ENCODE measurements at places on chromosomes 6 and 20. TPM values are rescaled to one million over a fixed set of nuclear protein-coding genes. Genes with fewer than 3 reads are reported as not detected.
A peak's percentile ranks its signal among the peaks of the same experiment; 100 is the strongest.

DNA sequence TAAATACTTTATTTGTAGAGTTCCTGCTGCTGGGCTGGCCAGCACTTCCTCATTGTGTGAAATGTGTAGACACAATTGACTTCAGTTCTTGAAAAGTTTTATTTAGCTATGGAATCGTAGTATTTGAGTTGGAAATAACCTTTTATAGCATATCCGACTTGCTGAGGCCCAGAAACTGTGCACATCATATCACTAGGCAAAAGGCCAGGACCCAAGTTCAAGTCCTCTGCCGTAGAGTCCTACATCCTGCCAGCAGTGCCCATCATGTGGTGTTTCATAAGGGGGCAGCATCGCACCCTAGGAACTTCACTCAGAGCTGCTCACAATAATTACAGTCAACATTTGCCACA lies 207.7 kb upstream of the SNX9 start:
- no peak for DNase-seq

The ZSCAN31 gene
- 5.8 TPM for total RNA-seq

- DNase-seq: no peak
Observed at GRCh38 chr6:25136854-25137253, 142.3 kb upstream of the CARMIL1 start.

- peak; percentile 9 for DNase-seq
Observed at GRCh38 chr6:116941727-116942126, 64.7 kb downstream of the RFX6 start.

DNA sequence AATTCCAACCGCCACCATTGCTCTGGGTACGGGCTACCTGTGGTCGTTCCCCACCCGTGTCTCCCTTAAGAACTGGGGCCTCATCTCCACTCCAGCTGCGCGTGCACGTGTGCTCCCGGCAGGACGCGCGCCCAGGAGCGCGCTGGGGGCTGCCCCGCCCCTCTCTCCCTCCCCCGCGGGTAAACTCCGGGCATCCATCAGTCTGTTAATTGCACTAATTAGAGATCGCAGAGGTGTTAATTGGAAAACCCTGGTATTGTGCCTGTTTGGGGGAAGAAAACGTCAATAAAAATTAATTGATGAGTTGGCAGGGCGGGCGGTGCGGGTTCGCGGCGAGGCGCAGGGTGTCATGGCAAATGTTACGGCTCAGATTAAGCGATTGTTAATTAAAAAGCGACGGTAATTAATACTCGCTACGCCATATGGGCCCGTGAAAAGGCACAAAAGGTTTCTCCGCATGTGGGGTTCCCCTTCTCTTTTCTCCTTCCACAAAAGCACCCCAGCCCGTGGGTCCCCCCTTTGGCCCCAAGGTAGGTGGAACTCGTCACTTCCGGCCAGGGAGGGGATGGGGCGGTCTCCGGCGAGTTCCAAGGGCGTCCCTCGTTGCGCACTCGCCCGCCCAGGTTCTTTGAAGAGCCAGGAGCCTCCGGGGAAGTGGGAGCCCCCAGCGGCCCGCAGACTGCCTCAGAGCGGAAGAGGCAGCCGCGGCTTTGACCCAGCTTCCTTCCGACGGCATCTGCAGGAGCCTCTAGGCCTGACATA lies 14.4 kb downstream of the FOXP4 start:
- peak; percentile 94 for DNase-seq

DNA sequence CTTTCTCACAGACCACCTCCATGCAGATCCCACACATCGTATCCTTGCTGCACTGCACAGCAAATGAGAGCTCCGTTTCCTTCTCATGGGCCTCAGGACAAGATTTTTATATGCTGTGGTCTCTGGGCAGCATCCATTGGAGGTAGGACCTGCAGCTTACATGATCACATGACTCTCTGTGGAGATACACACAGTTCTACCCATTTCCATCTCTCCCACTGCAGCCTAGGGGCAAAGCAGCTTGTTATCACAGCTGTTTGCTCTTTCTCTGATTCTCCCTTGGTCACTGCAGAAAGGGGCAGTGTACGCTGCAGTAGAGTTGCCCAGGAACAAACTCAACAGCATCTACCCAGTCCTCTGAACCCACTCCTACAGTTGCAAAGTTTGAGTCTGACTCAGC lies 48.9 kb downstream of the ZNF334 start:
- DNase-seq: no peak

GRCh38 chr6:108710030-108710429 lies 138.2 kb upstream of the ARMC2 start:
- DNase-seq: no peak

The PPIL6 gene
- total RNA-seq: not detected

DNA sequence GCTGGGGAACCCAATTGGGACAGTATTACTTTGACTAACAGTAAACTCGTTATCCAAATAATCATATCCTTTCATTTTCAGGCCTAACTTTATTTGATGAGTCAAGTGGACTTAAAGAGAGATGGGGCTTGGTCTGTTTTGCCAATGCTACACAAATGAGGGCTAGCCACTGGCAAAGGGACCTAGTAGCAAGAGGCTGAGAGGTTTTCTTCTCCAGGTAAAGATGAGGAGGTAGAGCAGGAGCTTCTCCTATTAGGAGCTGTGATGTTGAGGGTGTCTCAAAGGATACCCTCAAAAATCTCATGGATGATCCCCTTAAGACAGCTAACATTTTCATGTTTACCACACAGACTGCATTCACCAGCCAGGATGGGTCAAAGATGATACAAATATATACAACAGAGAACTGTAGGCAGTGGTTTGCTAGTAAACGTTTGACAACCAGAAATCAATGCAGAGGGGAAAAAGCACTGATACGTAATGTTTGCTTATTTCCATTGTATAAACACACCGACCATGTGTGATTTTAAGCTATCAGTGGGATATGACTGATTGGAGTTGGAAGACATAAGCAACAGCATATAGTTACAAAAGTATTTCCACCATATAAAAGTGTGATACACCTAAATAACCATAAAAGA lies 153.3 kb downstream of the IBTK start:
- no peak for DNase-seq

GRCh38 chr6:105755885-105756284 lies 330.3 kb upstream of the PRDM1 start:
- no peak for DNase-seq

DNA sequence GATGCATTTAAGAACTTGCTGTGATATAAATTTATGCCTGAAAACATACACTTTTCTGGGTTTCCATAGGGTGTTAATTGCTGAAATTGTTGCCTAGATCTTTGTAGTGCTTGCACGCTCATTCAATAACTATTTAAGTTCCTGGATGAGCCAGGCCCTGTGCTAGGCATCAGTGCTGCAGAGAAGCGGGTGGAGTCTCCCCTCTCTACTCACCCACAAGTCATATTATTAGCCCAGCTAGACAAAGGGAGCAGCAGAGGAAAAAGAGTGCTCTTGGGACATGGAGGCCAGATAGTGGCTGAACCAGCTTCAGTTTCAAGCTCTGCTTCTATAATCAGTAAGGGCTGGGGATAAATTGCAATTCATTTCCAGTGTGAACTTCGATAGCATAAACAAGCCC lies 329.1 kb downstream of the TFAP2B start:
- DNase-seq: no peak

DNA sequence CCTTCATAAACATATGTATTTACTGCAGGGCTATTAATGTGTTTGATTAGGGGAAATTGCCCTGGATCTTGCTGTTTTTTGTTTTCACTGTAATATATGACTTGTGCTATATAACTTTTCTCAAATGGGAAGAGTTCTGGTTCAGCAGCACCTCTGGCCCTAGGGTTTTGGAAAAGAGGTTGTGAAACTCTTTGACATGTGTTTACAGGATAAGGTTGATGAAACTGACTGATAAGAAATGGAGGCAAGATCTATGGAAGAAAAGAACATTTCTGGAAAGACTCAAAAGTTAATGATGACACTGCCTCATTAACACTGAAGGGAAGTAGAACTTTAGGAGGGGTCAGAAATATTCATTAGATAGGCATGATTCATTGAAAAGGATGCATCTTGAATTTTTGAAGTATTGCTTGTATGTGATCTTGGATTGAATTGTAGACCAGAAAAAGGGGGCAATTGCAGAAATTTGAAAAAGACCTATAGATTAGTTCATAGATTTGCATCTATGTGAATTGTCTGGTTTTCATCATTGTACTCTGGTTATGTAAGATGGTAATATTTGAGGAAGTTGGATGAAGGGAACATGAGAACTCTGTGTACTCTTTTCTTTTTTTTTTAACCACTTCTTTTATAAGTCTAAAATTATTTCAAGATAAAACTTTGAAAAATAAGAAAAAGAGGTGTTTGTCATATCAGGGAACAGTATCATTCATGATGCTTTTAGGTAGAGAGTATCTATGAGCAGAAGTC lies 54.0 kb downstream of the UTRN start:
- DNase-seq: no peak

The KIF25 gene
- total RNA-seq: 0.15 TPM

GRCh38 chr6:108727966-108728730 lies 120.1 kb upstream of the ARMC2 start:
- DNase-seq: no peak

- peak; percentile 81 for DNase-seq
Observed at GRCh38 chr6:7108196-7108963, 619 bp downstream of the RREB1 start.

The HBS1L gene
- 139 TPM for total RNA-seq

GRCh38 chr20:1373614-1374013 lies 19.2 kb downstream of the FKBP1A start:
- DNase-seq: no peak

DNA sequence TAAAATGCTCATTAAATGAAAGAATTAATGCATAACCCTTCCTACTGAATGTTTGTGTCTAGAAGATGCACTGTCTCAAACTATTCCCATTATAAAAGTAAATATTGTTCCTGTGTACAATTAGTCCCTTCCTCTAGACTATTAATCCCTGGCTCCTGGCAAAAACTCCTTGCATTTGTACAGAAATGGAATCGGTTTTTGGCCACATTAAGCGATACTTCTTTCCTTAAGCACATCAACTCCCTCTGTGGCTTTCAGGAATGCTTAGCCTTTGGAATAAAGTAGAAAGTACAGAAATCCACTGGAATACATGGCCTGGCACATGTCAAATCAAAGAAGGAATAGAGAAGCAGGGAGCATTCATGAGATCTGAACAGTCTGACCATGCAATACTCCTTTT lies 179.8 kb downstream of the GMPR start:
- no peak for DNase-seq

DNA sequence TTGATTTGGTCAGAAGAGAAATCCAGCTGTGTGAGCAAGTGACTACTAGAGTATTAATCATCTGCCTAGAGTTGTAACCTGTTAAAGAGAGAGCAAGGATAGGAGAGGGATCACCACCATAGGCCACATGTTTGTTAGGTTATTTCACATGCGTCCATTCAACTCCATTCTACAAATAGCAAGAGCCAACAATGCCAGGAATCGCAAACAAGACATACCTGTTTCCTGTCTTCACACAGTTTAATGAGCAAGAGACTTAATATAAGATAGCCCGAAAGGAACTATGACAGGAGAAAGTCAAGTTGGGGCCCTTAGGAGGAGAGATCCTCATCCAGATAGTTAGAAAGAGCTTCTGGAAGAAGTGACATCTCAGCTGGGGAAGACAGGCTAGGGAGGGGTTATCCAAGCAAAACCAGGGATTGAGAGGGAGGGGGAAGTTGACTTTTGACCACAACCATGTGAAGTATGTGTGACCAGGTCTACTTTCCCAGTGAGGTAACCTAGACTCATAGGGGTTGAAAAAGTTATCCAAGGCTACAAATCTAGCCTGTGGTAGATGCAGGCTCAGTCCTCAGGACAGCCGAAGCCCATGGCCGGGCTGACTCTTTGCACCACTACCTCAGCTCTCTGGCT lies 147.4 kb downstream of the ALDH8A1 start:
- no peak for DNase-seq

The ANKRD60 gene
- total RNA-seq: not detected

DNA sequence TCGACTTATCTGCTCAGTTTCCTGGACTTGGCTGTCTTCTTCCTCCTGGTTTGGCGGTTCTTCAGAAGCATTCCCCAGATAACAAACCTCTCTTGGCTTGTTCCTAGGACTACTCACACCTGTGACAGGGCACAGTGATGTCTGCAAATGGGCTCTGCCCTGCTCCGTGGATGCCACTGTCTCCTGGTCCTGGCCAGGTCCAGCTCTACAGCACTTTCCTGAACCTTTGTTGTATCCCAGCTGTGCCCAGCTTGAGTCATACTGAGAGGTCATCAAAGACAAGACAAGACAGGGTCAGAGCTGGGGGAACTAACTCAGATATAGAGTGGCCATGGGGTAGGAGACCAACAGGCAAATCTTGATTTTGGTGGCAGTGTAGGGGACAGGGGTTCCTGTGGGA lies 102.7 kb upstream of the SLC22A23 start:
- DNase-seq: no peak

The OPN5 gene
- total RNA-seq: not detected

DNA sequence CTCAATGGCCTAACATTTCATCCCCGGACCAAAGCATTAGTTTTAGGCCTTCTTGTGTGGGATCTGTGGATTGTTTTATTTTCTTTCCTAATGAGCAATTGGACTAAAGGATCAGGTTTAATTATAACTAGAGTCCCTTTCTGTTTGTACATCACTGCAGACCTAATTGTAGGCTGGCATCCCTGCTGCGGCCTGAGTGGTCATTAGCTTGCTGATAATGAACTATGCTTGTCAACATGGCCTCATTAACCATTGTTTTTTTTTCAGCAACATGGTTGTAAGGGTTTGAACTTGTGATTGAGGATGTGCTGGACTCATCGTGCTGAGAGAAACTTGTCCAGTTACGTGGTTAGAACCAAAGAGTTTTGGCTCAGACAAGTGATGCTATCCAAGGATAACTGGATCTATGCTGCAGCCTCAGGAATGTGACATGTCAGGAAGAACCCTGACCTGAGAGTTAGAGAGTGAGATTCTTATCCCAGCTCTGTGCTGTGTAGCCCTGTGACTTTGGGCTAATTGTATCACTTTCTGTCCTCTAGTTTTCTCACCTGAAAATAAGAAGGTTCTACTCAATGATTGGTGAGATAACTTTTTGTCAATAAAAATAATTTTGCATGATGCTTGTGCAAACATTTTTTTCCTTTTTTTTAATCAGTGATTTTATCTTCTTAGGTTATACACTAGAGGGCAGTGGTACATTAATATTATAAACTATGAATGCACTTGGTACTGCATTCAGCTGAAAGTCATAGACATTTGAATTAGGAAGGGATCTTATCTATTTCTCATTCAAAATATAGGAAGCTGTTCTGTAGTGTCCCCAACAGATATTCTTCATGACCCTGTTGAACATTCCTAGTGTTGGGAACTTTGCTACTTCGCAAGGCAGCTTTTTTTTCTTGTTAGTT lies 140.9 kb downstream of the RNF144B start:
- DNase-seq: no peak

- DNase-seq: peak; percentile 17
Observed at GRCh38 chr6:43977404-43978111, 149.7 kb downstream of the MRPL14 start.

- no peak for DNase-seq
Observed at GRCh38 chr6:10154251-10154650, 260.6 kb downstream of the TFAP2A start.

- no peak for DNase-seq
Observed at GRCh38 chr6:159493231-159493897, 199.7 kb downstream of the SOD2 start.

The RHAG gene
- total RNA-seq: 0.07 TPM

The GNMT gene
- total RNA-seq: 0.33 TPM

The STMND1 gene
- total RNA-seq: not detected

The DACT2 gene
- 5.5 TPM for total RNA-seq

GRCh38 chr20:62971211-62971949 lies 18.9 kb downstream of the SLC17A9 start:
- DNase-seq: no peak
